T47D (cell line): ENCODE measurements at places on chromosomes 4 and X.

DNA sequence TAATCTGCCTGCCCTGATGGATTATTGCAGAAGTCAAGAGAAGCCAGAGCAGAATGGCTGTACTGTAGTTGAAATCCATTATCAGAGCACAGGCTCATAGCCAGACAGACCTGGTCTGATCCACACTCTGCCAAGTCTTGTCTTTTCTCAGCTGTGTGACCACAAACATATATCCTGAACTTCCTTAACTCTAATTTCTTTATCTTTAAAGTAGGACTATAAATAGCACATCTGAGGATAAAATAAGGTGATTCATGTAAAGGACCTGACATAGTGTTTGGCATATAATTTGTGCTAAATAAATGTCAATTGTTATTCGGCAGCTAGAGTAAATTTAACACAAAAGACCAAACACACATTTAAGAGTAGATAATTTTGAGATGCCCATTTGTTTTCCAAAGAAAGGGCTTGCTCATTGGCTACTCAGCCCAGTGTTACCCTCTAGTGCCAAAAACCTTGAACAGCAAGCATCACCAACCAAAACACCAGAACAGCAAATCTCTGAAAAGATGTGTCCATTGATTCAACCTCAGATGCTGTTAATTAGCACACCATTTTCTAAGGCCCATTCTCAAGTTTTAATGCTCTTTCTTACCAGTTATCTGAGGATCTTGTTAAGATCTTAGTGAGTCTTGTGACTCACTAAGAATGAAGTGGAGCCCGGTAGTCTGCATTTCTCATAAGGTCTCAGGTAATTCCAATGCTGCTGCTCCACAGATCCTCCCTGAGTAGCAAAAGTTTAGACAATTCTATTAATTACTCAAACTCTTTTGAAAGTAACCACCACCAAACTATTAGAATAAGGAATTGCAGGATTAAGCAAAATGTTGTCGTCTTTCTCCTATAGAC is 108.8 kb downstream of the HHIP start:
- peak; percentile 24 for DNase-seq

DNA sequence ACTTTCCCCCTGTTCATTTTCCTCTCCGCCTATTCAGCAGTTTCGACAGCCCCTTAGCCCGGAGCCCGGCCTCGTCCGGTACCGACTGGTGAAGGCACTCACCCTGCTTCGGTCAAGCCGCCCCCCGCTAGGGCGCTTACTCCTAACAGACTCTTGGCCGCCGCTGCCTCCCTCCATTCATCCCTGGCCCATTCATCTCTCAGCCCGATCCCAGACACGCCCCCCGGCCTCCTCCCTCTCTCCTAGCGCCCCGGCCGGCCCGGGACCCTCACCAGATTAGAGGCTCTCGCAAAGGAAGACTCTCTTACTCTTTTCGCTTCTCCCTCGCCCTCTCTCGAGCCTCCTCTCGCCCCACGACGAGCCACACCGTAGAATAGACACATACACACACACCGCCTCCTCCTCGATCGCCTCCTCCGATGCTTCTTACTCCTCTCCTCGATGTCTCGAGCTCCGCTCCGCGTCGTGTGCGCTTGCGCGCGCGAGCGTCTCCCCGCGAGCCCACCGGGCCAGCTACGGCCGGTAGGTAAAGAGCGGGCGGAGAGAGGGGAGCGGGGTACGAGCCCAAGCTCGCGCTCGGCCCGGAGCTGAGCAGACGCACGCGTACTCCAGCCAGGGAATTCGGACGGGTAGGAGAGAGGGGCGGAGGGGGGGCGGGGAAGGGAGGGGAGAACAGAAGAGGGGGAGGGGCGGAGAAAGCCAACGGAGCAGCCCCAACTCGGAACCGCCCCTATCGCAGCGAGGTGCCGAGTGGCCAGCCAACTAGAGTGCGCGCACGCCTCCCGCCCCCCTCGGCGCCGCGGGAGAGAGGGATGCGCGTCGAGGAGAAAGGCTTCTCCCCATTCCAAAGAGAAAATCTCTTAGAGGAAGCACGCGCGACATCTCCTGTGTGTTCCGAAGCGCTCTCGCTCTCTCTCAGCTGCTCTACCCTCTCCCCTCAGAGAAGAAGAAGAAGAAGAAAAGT is at the start of gene WNK3:
WNK3 (minus strand) TSS at position 633 of the 964 bp plus-strand sequence.
- peak; percentile 62 for DNase-seq

DNA sequence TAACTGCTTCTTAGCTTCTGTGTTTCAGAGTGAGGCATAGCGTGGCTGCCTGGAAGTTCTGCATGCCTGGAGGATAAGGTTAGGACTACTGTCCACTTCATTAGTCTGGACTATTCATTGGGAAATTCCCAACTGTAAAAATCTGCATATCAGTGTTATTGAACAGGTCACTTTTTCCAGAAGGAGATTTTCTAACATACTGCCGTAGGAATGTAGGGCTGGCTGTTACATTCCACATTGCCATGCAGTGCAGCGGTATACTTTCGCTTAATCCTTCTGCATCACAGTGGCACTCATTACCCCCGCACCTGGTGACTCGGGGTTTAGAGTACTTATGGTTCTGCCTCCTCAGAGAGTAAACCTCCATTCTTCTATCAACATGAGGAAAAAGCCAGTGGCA is 104.6 kb downstream of the NPFFR2 start:
- DNase-seq, result no peak

DNA sequence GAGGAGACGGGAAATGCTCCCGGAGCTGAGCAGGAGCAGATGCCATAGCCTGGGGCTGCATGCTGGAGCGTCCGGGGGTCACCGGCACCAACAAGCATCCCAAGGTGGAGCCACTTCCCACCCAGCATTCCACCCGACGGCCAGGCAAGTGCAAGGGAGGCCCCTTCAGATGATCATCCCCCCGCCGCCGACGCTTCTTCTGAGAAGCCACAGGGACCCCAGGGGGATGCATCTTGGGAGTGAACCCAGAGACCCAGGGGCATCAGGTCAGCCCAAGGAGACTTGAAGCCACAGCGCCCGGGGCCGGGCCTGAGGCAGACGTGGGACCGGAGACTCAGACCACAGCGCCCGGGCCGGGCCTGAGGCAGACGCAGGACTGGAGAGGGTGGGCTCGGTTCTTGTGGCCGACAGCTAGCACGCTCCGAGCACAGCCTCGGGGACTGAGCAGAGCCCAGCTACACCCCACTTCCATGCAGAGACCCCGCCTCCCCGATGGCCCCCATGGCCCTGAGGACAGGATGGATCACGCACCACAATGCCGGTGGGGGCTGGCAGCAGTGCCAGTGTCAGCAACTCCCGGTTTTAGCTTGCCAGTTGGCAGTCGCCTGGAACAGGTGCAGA is 33.0 kb upstream of the CPLX1 start:
- no peak for DNase-seq

DNA sequence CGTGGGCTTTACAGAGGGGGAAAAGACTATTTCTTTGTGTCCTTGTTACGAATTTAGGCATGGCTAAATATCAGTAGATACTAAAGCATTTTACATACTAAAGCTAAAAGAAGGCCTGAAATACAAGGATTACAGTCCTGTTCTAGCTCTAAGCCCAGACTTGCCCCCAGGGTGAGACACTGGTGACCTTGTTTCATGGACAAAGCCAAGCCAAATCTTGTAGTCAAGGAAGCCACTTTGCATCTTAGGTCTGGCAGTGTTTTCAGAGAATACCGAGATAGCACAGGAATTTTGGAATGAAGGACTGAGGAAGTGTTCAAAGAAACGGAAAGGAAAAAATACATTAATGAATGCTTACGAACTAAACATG is 733 bp upstream of the G3BP2 start:
- no peak for DNase-seq

GRCh38 chr4:112735474-112735951 is 98.6 kb downstream of the LARP7 start:
- no peak for DNase-seq

DNA sequence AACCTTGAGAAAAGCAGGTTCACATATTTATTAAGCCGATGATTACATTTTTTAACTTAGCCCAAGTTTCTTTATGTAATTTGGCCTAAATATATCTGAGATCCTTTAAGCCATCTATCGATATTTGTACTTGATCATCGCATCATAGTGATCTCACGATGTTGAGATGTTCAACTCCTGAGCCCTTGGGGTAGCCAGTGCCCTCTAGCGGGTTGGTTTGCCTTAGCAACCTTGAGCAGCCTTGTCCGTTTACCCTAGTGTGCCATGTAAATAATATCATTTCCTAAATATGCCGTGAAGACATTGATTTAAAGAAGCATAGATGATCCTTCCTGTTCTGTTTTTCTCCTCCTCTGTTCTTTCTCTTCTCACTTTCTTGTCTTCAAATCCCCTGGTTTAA is 432.2 kb downstream of the RPA4 start:
- no peak for DNase-seq

DNA sequence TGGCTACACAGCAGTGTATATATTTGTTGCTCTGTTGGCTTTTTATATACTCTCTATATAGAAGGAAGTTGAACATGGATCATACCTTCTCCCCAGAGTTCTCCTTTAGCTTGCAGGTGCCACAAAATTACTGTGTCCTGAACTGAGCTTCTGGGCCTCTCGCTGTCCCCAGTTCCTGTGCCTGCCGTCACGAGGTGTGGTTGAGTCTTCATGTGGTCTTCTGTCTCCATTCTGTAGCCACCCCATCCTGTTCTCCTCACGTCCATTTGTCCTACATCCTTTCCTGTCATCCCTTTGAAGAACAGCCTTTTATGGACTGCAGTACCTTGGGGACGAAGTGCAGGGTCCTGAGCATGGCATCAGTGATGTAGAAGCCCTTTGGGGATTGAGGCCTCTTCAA is 14.5 kb downstream of the TMEM131L start:
- DNase-seq, result no peak

GRCh38 chrX:54358424-54359211 is 772 bp upstream of the WNK3 start:
- no peak for DNase-seq

DNA sequence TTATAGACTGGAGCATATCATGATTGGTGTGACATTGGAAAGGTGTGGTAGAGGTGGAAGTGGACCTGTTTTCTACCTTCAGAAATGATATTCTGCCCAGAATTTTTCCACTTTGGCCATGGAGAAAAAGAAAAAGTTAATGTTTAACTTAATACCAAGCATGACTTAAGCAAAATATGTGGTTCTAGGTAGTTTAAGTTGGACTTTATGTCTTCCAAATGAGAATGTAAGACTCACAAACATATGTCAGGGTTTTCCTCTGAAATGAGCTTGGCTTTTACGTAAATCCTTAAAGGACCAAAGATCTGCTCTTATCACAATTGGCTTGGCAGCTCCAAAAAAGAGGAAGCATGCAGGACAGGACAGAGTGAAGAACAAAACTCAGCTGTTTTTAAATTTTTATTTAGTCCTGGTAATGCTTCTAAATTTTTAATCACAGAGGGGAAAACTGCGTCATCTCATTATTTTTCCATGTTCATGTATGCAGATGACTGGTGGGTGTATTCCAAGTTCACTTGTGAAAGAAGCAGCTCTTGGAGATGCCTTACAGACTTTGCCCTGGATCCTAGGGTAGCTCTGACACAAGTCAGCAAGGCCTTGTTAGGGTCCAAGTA is 98.2 kb downstream of the ANK2 start:
- no peak for DNase-seq

DNA sequence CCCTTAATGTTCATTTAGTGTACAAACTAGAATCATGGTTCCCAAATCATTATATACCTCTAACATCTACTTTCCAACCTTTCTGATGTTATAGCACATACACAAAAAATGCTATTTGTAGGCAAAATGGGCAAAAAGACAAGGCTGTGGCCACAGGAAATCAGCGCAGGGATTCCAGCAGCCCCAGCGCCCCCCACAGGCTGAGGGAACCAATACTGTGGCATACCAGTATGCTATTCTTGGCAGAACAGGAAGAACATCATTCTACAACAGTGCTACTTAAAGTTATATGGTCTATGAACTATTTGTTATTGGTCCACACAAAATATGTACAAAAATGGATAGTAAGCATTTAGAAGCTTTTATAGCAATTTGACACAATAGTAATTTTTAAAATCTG is 25.3 kb downstream of the STEEP1 start:
- DNase-seq, result no peak

- DNase-seq, result no peak
Measured at GRCh38 chr4:102713096-102713495, 47.7 kb downstream of the MANBA start.

DNA sequence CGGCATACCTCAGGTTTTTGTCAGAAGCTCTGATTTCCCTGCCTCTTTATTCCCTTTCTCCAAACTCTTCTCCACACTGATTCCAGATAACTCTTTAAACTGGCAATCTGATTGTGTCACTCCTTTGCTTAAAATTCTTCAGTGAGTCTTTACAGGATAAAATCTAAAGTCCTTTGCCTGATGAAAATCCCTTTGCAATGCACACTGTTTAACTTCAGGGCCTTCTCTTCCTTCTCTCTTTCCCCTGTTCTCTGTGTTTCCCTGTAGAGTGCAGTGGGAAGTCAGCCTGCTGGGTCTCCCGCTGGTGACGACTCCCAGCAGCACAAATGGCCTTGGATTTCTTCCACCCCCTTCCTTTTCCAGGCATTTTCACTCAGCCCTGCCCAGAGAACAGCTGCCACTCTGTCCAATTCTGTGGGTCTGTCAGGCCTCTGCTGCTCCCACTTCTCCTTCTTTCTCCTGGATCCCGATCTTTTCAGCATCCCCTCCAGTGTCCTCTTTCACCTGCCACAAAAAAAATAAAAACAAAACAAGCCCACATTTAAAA is 189.9 kb upstream of the NWD2 start:
- no peak for DNase-seq

DNA sequence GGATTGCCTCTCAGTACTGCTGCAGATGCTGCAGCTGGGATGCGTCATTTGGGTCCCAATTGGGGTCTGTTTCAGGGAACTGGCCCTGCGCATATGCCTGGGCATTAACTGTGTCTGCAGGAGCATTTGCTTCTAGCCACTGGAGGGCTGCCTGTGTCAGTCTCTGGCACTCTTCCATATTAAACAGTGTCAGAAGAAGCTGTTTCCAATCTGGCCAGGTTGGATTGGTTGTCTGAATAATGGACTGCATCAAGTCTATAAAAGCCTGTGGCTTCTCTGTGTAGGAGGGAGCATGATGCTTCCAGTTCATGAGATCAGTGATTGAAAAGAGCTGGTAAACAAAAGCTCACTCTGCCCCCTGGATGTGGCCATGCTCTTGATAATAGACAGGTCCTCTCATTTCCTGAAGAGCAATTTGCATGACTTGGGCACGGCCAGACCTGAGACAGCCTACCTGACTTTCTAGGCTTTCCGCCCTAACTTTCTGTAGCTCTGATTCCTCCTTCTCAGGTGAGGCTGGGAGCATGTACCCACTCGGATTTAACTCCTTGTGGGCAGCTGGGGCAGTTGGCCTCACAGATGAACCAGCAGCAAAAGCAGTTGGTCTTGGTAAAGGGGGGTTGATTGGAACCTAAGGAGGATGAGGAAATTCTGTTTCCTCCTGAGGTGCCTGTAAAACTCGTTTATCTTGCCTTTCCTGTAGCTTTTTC is 29.2 kb downstream of the SULT1E1 start:
- DNase-seq, result no peak
